ENCODE measurements at places on chromosomes 3 and 15.

GRCh38 chr15:77393471-77393840, 26.4 kb downstream of the PEAK1 start:
- DNase-seq: no peak

GRCh38 chr3:193805448-193805847, 212.4 kb downstream of the OPA1 start:
- DNase-seq: no peak

DNA sequence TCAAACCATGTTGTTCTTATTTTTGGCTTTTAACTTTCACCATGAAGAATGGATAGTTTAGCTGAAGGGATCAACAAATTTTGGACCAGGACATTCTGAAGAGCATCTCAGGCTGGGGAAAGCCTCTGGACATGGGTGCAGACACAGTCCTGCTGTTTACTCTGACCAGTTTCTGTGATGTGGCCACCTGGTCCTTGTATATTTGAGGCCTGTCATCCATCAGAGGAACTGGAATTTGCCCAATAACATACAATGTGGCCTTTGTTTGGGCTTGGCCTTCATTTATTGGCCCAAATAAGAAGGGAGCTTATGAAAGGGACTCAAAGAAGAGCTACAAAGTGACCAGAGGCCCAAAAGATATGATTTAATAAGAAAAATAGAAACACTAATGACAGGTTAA, 127.9 kb downstream of the MYRIP start:
- no peak for DNase-seq

DNA sequence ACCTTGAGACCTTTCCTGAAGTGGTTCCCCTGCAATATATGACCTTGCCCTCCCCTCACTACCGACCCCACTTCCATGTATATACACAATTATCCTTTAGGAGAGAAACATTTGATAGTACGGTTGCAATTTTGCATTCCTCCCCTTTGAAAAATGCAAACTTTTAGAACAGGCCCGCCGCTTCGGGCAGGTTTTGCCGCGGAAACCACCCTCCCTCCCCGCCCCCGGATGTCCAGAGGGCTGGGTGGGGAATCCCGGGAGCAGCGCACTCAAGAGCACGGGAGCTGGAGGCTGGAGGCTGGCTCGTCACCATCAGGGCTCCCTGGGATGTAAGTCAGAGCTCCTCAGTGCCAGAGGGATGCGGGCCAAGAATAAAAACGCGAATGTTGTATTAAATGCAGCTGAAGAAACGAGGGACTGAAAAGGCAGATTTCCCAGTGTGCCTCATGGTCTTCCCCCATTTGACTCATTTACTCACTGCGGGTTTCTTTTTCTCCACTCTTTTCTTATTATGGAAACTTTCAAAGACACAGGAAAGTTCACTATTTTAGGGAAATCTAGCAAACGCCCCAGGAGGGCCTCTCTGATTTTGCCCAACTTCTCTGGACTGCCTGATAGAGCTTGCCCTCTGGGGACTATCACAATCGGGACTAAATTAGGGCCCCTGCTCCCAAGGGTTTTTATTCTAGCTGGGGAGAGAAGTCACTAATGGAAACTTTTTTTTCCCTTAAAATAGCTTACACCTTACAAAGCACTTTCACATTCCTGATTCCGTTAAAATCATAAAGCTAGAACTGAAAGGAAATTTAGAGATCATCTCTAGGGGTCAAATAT, 2.9 kb upstream of the USP3 start:
- DNase-seq: no peak

- DNase-seq: no peak
Observed at GRCh38 chr3:18382760-18383369, 42.3 kb downstream of the SATB1 start.

- no peak for DNase-seq
Observed at GRCh38 chr3:43203022-43203421, 83.3 kb upstream of the SNRK start.
